ENCODE measurements at places on chromosomes 5 and 9.

- no peak overlapping the region for H3K4me3 ChIP-seq
- DNase-seq = no peak
- H3K27me3 ChIP-seq = no peaks in the 10 kb centered on the region
- no peaks in the 10 kb centered on the region for H3K36me3 ChIP-seq
- no peaks in the 10 kb centered on the region for H3K4me1 ChIP-seq
- H3K27ac ChIP-seq = no peak overlapping the region
Observed at GRCh38 chr9:81737871-81738507, 48.6 kb upstream of the TLE1 start.

GRCh38 chr5:143023411-143024096, 253.4 kb downstream of the ARHGAP26 start:
- no peak overlapping the region for H3K4me3 ChIP-seq
- peaks cover 21% of the 10 kb centered on the region for H3K4me1 ChIP-seq
- no peaks in the 10 kb centered on the region for H3K27me3 ChIP-seq
- peaks cover 13% of the 10 kb centered on the region for H3K36me3 ChIP-seq
- DNase-seq = no peak

- peaks cover 86% of the 10 kb centered on the region for H3K27me3 ChIP-seq
- H3K27ac ChIP-seq = no peak within 1 kb of the TSS
- DNase-seq = no peak
- peaks cover 16% of the 10 kb centered on the region for H3K4me1 ChIP-seq
Observed at GRCh38 chr5:174724484-174725260, at the start of gene MSX2. MSX2 (plus strand) TSS chr5:174724582; CDS start chr5:174724660, 78 bp downstream.

GRCh38 chr9:127305838-127306226, 41.3 kb downstream of the GARNL3 start:
- H3K27me3 ChIP-seq = peaks cover 60% of the 10 kb centered on the region
- H3K4me1 ChIP-seq = no peaks in the 10 kb centered on the region
- H3K27ac ChIP-seq = no peak overlapping the region
- no peak for DNase-seq
- H3K36me3 ChIP-seq = no peaks in the 10 kb centered on the region

- no peak overlapping the region for H3K4me3 ChIP-seq
- no peak overlapping the region for H3K27ac ChIP-seq
- no peaks in the 10 kb centered on the region for H3K4me1 ChIP-seq
- DNase-seq = no peak
- no peaks in the 10 kb centered on the region for H3K36me3 ChIP-seq
Observed at GRCh38 chr5:153534102-153534501, 43.6 kb downstream of the GRIA1 start.

- no peaks in the 10 kb centered on the region for H3K36me3 ChIP-seq
- H3K27me3 ChIP-seq = no peaks in the 10 kb centered on the region
- no peak for DNase-seq
- H3K27ac ChIP-seq = no peak overlapping the region
- H3K4me1 ChIP-seq = peaks cover 5% of the 10 kb centered on the region
- H3K4me3 ChIP-seq = no peak overlapping the region
Observed at GRCh38 chr5:178086266-178086665, 27.1 kb upstream of the N4BP3 start.

GRCh38 chr9:136882109-136882946, 4.0 kb upstream of the TRAF2 start:
- H3K27me3 ChIP-seq = no peaks in the 10 kb centered on the region
- no peaks in the 10 kb centered on the region for H3K36me3 ChIP-seq
- peak overlapping the region; percentile 90 for H3K27ac ChIP-seq

GRCh38 chr5:110288766-110289511, 437.5 kb downstream of the TMEM232 start:
- H3K4me1 ChIP-seq = no peaks in the 10 kb centered on the region
- no peaks in the 10 kb centered on the region for H3K27me3 ChIP-seq
- no peak overlapping the region for H3K4me3 ChIP-seq
- DNase-seq = no peak
- no peaks in the 10 kb centered on the region for H3K36me3 ChIP-seq

GRCh38 chr5:179265514-179266290, 79.6 kb downstream of the ADAMTS2 start:
- H3K36me3 ChIP-seq = no peaks in the 10 kb centered on the region
- no peak for DNase-seq
- no peak overlapping the region for H3K27ac ChIP-seq
- H3K4me1 ChIP-seq = no peaks in the 10 kb centered on the region
- H3K27me3 ChIP-seq = peaks cover 7% of the 10 kb centered on the region

DNA sequence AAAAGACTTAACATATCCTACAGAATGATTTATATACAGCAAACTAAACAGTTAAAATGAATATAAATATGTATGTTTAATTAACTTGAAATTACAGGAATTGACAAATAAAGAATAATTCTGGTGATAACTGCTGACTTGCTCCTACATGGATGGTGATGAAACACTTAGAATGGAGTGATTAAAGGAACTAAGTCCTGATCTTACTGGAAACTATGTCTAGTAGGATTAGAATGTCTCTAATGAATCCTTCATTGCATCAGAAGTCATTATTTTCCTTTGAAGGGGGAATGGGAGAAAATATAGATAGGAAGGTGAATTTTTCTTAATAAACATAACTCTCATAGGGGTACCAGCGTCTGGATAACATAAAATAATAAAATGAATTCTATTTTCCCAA, 77.1 kb downstream of the CAMK4 start:
- DNase-seq = no peak
- no peak overlapping the region for H3K27ac ChIP-seq
- H3K27me3 ChIP-seq = no peaks in the 10 kb centered on the region
- no peak overlapping the region for H3K4me3 ChIP-seq
- peaks cover 23% of the 10 kb centered on the region for H3K4me1 ChIP-seq

GRCh38 chr9:112072721-112073638, 102.1 kb downstream of the SUSD1 start:
- no peak overlapping the region for H3K27ac ChIP-seq
- H3K27me3 ChIP-seq = no peaks in the 10 kb centered on the region
- peaks cover 13% of the 10 kb centered on the region for H3K36me3 ChIP-seq
- H3K4me3 ChIP-seq = no peak overlapping the region

GRCh38 chr9:121958530-121958929, 134.6 kb downstream of the TTLL11 start:
- H3K27me3 ChIP-seq = no peaks in the 10 kb centered on the region
- H3K4me1 ChIP-seq = no peaks in the 10 kb centered on the region
- DNase-seq = no peak
- no peak overlapping the region for H3K27ac ChIP-seq
- peaks cover 2% of the 10 kb centered on the region for H3K36me3 ChIP-seq
- no peak overlapping the region for H3K4me3 ChIP-seq

- no peak for DNase-seq
- no peak overlapping the region for H3K27ac ChIP-seq
- no peak overlapping the region for H3K4me3 ChIP-seq
- H3K36me3 ChIP-seq = no peaks in the 10 kb centered on the region
- H3K27me3 ChIP-seq = no peaks in the 10 kb centered on the region
Observed at GRCh38 chr9:24986331-24986730, 440.6 kb upstream of the IZUMO3 start.

DNA sequence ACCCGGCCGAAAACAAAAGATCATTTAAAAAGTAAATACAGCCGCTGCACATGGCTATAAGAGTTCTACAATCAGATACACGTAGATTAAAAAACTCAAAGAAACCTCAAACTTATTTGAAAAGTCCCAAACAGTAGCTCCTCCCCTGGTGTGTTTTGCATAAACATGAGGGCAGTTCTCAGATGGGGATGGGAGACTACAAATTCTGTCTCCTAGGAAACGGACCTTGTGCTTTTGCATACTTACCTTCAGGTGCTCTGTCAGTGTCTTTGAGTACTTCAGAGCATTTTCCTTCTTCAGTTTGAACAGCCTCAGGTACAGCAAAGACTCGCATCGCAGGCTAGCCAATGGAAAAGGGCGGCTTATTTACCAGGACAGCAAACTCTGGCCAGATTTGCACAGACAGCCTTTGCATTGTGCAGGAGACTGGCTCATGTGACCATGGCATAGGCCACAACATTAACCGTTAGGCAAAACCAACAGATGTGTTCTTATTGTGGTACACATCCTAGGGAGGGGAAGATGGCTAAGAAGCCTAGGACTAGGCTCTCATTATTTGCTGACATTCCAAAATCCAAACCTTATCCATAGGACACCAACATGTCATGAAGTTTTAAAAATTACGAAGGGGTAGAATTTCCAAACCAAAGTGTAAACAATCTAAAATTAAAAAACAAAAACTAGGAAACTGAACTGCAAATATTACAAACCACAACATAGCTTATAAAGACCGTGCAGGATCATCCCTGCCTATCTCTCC, 12.8 kb downstream of the LEAP2 start:
- H3K27me3 ChIP-seq = no peaks in the 10 kb centered on the region
- DNase-seq = no peak
- H3K36me3 ChIP-seq = no peaks in the 10 kb centered on the region
- H3K4me3 ChIP-seq = no peak overlapping the region
- H3K4me1 ChIP-seq = no peaks in the 10 kb centered on the region
- H3K27ac ChIP-seq = no peak overlapping the region

DNA sequence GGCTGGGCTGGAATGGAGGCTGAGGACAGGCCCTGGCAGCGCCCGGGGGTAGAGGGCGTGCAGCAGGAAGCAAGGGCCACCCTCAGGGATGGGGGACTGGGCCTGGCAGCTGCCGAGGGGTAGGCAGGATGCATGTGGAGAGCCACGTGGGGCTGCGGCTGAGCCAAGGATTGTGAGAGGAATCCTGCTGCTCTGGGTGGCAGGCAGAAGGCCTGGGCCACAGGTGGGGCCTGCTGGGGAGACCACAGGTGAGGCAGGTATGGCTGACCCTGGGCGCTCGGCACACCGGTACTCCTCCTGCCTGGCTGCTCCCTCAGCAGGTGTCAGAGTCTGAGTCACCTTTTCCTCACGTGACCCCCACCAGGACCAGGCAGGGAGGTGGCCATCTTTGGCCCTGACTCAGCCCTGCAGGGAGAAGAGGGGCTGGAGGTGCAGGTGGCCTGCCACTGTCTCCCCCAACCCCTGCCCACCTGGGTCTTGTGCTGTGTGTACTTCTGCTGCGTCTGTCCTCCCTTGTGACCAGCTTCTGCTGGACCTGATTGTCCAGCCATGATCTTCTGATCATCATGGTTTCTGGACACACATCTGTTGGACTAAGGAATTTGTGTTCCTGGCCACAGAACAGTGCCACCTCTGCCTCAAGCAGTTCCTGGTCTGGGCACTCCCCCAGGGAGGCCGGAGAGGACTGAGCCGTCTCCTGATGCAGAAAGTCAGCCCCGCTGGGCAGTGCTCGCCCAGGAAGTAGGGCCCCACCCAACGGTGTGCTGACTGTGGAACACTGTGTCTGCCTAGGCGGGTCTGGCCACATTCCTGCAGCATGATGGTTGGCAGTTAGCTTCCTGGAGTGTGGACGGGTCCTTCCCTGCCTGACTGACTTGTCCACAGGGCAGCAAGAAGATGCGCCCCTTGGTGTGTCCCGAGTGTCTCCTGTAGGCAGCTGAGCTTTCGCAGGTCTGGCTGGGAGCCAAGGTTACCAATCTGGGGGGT, 6.4 kb downstream of the ARRDC1 start:
- no peaks in the 10 kb centered on the region for H3K27me3 ChIP-seq
- DNase-seq = no peak
- H3K27ac ChIP-seq = peak overlapping the region; percentile 13
- H3K4me1 ChIP-seq = peaks cover 10% of the 10 kb centered on the region
- peak overlapping the region; percentile 53 for H3K4me3 ChIP-seq

DNA sequence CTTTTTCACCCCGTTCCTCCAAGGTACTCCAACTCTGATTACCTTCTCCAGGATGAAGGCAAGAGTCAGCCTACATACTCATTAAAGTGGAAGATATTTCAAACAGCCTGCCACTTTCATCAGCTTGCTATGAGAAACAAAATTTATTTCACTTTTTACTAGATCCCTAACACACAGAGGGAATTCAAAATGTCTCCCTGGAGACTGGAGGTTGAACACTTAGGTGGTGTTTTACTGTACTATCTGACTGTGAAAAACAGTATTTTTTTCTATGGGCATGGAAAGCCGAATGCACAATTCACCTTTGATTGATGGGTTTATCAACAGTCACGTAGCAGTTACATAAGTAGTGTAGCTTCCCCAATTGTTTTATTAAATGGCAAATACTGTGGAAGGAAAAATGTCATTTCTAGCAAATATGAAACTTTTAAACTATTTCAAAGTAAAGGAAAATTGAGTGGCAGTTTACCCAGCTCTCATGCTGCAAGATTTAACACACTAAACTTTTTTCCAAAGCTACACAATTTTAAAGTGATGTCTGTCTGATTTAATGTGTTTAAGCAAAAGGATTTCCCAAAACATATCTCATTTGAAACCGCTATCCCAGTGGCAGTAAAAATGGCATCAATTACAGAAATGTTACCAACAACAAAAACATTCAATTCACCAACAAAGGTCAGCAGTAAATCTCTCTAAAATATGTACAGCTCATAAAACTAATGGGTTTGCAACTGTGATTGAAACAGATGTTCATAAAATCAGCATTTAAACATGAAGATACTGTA, 125.0 kb upstream of the TLE4 start:
- no peak for DNase-seq
- H3K27me3 ChIP-seq = no peaks in the 10 kb centered on the region
- H3K36me3 ChIP-seq = no peaks in the 10 kb centered on the region
- H3K4me1 ChIP-seq = no peaks in the 10 kb centered on the region
- no peak overlapping the region for H3K4me3 ChIP-seq
- H3K27ac ChIP-seq = no peak overlapping the region

- H3K4me3 ChIP-seq = no peak overlapping the region
- no peaks in the 10 kb centered on the region for H3K4me1 ChIP-seq
- no peak overlapping the region for H3K27ac ChIP-seq
- no peak for DNase-seq
- H3K36me3 ChIP-seq = no peaks in the 10 kb centered on the region
Observed at GRCh38 chr9:36017278-36017677, 19.4 kb upstream of the RECK start.

DNA sequence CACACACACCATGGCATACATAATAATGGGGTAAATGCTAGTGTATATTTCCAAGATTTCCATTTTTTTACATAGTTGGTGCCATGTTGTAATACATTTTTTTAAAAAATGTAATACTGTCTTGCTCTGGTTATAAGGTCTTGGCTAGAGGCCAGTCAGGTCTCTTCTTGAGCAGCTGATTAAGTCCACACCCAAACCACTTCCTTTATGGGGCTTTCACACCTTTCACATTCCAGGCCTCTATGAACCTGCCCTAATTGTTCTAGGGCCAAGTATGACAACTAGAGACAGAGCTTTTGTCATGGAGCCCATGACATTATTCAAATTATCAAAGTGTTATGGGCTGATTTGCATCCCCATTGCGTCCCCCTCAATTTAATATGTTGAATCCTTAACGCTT, 495.6 kb upstream of the CTNND2 start:
- no peaks in the 10 kb centered on the region for H3K27me3 ChIP-seq
- DNase-seq = no peak
- H3K36me3 ChIP-seq = no peaks in the 10 kb centered on the region

- H3K27me3 ChIP-seq = no peaks in the 10 kb centered on the region
- no peak overlapping the region for H3K4me3 ChIP-seq
- no peaks in the 10 kb centered on the region for H3K36me3 ChIP-seq
- H3K27ac ChIP-seq = no peak overlapping the region
Observed at GRCh38 chr9:70954126-70954525, 167.3 kb downstream of the TRPM3 start.

GRCh38 chr9:107755246-107755645, 265.7 kb upstream of the KLF4 start:
- no peaks in the 10 kb centered on the region for H3K36me3 ChIP-seq
- DNase-seq = no peak
- H3K4me3 ChIP-seq = no peak overlapping the region
- no peaks in the 10 kb centered on the region for H3K27me3 ChIP-seq
- H3K4me1 ChIP-seq = no peaks in the 10 kb centered on the region

Measured in naive thymus-derived CD8-positive, alpha-beta T cell (primary cell).